ENCODE measurements at places on chromosomes 3 and 15.

- no peak for DNase-seq
Measured at GRCh38 chr3:78741066-78741645, 1026.6 kb downstream of the ROBO1 start.

GRCh38 chr3:168034152-168034928, 61.4 kb downstream of the GOLIM4 start:
- no peak for DNase-seq

DNA sequence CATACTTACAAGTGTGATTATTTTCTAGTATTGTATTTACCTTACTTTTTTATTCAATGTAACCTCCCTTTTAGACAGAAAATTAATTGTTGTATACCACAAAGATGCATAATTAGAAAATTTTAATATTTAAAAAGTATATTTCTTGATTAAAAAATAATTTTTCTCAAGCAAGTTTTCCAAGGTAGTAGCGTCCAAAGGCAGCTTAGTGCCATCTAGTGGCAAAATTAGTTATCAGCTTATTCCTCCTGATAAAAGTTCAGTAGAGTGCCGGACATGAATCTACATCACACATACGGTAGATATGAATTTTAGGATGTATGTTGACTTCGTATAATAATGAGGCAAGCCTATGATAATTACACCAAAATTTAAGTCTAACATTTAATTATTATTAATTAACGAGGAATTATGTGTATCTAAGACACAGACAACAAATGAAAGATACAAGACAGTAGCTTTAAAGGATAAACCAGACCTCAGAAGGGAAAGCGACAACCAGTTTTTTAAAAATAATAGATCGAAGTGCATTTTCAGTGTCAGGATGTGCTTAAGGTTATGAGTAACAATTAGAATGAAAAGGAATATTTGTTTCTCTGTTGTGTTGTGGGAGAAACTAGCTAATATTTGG, 405.9 kb downstream of the ROBO1 start:
- DNase-seq = no peak

DNA sequence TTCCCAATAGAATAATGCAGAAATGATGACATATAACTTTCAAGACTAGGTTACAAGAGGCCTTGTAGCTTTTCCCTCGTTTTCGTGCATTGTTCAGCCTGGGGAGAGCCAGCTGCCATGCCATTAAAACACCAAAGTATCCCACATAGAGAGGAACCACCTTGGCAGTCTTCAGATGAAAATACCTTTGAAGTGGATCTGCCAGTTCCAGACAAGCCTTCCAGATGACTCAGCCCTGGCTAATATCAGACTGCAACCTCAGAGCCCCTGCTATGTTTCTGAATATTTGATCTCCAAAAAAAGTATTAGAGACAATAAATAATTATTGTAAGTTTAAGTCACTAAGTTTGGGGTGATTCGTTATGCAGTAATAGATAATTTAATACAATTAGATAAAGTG, 294.3 kb upstream of the GBE1 start:
- no peak for DNase-seq

- no peak for DNase-seq
Measured at GRCh38 chr3:158105119-158105709, 1.0 kb downstream of the SHOX2 start.

DNA sequence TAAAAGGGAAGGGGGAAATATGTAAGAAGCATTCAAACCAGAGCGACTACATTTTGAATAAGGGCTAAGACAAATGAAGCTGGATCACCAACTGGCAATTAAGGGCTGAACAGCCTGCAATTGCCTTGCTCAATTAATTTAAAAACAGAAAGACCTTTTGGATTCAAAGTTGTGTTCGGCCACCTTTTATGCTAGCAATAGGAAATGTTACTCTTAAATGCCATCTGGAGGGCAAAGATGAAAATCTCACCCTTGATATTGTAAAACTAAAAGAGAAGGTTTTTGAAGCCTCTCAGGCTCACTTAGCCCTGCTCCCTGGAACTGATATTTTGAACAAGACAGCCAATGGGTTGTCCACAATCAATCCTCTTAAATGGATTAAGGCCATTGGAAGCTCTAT, 44.2 kb downstream of the ACAD9 start:
- DNase-seq = no peak

GRCh38 chr3:172148702-172149565, 109.6 kb downstream of the FNDC3B start:
- no peak for DNase-seq

DNA sequence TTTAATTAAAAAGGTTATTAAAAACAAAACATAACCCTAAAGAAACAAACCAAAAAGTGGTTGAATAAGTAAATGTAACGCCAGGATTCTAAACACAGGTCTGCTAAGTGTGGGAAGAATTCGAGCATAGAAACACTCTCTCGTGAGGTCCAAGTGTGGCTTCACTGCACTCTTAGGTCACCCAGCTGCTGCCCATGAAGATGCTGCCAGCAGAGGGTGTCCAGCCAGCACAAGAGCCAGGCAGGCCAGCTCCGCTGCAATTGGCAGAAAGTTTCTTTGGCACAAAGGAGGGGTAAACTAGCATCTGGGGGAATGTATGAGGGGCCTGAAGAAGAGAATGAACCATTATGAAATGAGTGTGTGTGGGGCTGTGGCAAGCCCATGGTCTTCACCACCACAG, 215.7 kb upstream of the FEZF2 start:
- no peak for DNase-seq

DNA sequence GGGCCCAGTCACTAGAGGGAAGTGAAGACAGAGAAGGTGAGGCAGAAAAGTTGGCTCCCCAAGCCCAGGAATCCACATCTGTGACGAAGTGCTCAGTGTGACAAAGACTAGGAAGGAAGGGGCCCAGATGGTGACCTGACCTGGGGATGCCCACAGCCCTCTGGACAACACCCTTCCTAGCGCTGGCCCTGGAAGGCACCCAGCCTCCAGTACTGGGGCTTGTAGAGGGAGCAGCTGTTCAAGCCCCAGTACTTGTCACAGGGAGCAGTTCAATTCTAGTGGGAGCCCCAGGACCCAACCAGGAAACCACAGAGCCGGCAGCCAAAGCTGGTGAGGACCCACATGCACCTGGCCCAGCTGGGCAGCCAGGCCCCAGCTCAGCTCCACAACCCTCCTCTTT, 190.8 kb downstream of the XXYLT1 start:
- no peak for DNase-seq

GRCh38 chr15:61318301-61318700, 89.2 kb upstream of the RORA start:
- DNase-seq = no peak

DNA sequence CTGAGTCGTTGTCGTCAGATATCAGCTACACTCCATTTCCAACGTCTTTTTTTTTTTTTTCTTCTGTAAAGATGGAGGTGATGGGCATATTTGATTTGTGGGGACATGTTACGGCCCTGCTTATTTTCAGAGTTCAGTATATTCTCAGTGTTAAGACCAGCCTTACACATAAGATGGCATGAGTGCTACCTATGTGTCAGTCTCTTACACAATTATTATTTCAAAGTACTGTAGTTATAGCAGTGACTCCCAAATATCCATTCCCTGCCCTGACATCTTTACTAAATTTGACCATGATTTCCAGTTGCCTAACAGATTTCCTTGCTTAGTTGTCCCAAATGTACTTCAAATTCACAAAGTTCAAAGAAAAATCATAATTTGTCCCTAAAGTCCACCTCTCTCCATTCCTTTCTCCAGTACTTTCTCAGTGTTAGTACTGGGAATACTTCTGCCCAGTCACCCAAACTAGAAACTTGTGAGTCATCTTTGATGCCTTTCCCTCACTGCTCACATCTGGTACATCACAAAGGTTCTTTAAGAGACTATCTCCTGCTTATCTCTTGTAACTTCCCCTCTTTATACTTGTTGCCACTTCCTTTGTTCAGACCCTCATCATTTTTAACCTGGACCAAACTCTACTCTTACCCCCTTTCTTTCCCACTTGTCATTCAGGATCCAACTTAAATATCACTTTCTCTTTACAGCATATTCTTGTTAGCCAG, 67.0 kb downstream of the ZNF609 start:
- DNase-seq = no peak

DNA sequence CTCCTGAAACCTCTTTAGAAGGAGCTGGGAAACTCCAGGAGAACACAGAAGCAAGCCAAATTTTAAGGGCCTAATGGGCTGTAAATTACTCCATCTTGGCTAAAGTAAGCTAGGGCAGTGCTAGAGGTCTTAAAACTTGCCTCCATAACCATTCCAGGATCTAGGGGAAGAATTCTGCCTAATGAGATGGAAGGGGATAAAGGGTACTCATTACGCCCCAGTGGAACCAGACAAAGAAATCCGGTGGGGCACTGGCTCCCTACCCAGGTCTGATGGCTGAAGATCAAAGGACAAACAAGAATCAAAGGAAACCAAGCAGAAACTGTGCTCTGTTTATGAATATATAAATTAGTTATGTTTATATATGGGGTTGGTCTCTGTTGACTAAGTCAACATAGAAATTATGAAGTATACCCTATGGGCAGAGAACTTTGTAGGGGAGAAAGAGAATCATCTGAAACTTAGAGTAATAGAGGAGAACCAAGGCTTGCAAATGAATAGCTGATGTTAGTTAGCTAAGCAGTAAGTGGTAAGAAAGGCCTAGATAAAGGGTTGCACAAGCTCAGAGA, 57.8 kb downstream of the NCEH1 start:
- DNase-seq = no peak

GRCh38 chr3:45545476-45545875, 49.1 kb upstream of the LIMD1 start:
- no peak for DNase-seq

DNA sequence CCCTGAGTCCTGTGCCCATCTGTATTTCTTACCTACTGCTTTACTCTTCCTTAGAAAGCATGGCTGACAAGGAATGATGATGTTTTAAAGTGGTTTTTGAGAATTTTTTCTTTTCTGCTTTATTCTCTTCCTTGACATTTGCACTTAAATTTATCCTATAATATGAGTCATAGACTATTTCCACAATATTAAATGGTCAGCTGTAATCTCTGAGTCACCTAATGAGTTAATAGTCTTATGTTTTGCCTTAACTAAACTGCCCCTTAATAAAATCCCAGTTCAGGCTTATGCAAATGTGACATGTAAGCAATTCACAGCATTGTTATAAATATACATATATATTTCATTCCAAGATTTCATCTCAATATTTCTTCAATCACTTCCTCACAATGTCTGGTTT, 23.8 kb downstream of the MEIS2 start:
- no peak for DNase-seq

DNA sequence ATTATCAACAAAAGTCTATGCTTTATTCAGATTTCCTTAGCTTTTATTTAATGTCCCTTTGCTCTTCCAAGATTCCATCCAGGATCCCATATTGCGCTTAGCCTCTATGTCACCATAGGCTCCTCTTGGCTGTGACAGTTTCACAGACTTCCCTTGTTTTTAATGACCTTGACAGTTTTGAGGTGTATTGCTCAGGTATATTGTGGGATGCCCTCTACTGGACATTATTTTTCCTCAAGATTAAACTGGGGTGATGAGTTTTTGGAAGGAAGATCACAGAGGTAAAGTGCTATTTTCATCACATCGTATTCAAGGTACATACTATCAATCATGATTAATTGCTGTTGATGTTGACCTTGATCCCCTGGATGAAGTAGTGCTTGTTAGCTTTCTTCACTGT, 99.1 kb upstream of the SMAD3 start:
- no peak for DNase-seq

DNA sequence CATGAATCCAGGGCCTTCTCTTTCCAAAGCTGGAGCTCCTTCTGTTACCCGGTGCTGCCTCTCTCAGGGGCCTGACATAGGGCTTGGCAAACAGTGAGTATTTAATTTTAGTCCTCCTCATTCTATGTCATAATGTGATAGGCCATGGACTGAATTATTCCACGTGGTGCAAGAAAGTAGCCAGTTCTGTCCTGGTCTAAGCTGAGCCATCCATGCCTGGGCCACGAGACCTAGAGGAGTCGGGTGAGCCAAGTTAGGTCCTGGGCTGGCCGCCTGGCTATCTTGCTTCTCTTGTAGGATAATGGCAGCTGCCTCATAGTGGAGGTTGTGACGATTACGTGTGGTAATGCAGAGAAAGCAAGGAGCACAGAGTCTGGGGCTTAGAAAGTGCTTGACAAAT, 170.6 kb downstream of the FAM43A start:
- DNase-seq = no peak

- no peak for DNase-seq
Measured at GRCh38 chr15:95160316-95160715, 929.0 kb downstream of the MCTP2 start.

- no peak for DNase-seq
Measured at GRCh38 chr3:8538913-8539312, 37.3 kb downstream of the LMCD1 start.

- peak; percentile 3 for DNase-seq
Measured at GRCh38 chr3:124887177-124887931, at the start of gene ITGB5. TSS of gene ITGB5 (minus strand) at chr3:124887365. CDS start at chr3:124887000, 365 bp downstream.

- DNase-seq = no peak
Measured at GRCh38 chr3:107525644-107526305, 3.0 kb downstream of the BBX start.

Data from activated T-helper 1 cell treated with anti-CD3 and anti-CD28 coated beads, Interleukin-12 subunit alpha, Interleukin-12 subunit beta, Interleukin-2, Interleukin-4 antibody, amounts not matched to agents 30 ng/mL and 10 ng/mL and 1 ng/mL, durations not matched to agents 14 hours and 24 hours and 36 hours (primary cell).